T-helper 9 cell (primary cell): ENCODE measurements at places on chromosomes 16 and 17.

- DNase-seq = no peak
Measured at GRCh38 chr16:30903596-30903995, 7.2 kb downstream of the CTF1 start.

DNA sequence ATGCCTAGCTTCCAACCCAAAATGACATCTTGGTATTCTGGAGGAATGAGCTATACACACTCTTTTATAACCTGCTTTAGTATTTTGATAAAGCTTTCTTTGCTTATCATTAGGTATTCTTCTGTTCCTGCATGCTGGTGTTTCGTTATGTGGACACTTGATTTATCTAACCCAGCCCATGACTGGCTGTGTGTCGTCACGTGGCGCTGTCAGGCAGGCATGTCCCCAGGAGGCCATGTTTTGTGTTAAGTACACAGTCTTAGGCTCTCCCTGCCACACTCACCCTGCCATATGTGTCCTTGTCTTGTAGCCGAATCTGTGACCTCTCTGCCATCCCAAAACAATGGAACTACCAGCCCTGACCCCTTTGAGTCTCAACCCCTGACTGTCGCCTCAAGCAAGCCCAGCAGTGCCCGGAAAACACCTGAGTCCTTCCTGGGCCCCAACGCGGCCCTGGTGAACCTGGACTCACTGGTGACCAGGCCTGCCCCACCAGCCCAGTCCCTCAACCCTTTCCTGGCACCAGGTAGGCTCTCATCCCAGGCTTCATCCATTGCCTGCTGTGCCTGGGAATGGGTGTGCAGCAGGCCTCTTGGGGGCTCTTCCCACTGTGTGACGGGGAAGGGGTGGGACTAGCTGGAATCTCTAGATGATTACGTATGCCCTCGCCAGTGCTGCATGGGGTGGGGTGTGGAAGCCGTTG, 30.8 kb downstream of the B9D1 start:
- no peak for DNase-seq

DNA sequence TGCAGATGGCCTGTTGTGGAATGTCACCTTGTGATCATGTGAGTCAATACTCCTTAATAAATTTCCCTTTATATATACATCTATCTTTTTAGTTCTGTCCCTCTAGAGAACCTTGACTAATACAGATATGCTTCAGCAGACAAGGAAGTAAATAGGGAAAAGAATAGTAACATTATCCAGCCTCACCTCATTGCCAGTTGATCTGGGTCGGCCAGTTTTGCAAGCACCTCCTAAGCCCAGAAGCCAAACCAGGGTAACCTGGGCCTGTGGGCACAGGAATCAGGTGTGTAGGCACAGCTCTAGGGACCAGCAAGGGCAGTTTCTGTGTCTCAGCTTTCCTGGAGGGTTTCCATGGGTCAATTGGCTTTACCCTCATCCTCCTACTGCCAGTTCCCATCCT, 11.9 kb upstream of the CCL17 start:
- no peak for DNase-seq

- DNase-seq = no peak
Measured at GRCh38 chr17:73369111-73369521, 57.3 kb upstream of the CDC42EP4 start.
